Mesangial cell (primary cell): ENCODE measurements at places on chromosomes 6 and 20. TPM values are rescaled to one million over a fixed set of nuclear protein-coding genes. Genes with fewer than 3 reads are reported as not detected.

The VWA7 gene
- 0.81 and 9.8 TPM in 2 replicates for total RNA-seq

The PHACTR2 gene
- total RNA-seq = 14.2 and 19.6 TPM in 2 replicates

The ARG1 gene
- total RNA-seq = not detected in 2 replicates

The TRIM10 gene
- total RNA-seq = not detected in 2 replicates

The SLC22A7 gene
- not detected in 2 replicates for total RNA-seq

The BTNL2 gene
- total RNA-seq = not detected in 2 replicates

The ZKSCAN3 gene
- total RNA-seq = 2.1 and 3.2 TPM in 2 replicates

The LY6G5C gene
- 0.65 TPM in 1 of 2 replicates, not detected in the other for total RNA-seq

The KCNK16 gene
- not detected in 2 replicates for total RNA-seq

The CD93 gene
- not detected in 2 replicates for total RNA-seq

The CTCFL gene
- under 0.01 TPM in 1 of 2 replicates, not detected in the other for total RNA-seq

The RAE1 gene
- 25.6 and 41.4 TPM in 2 replicates for total RNA-seq

The LPA gene
- not detected in 2 replicates for total RNA-seq

The HLA-DQA2 gene
- not detected in 2 replicates for total RNA-seq

The RIMS4 gene
- total RNA-seq = not detected in 2 replicates

The TGM2 gene
- total RNA-seq = 160 and 444 TPM in 2 replicates

The ATP9A gene
- 15.3 and 47.7 TPM in 2 replicates for total RNA-seq

The MAS1 gene
- total RNA-seq = not detected in 2 replicates

The CCM2L gene
- not detected in 2 replicates for total RNA-seq

The SOX18 gene
- not detected in 2 replicates for total RNA-seq

The ATP5F1E gene
- 15.5 and 16.9 TPM in 2 replicates for total RNA-seq

The GGTLC1 gene
- not detected in 2 replicates for total RNA-seq

The MGME1 gene
- 7.6 and 9.1 TPM in 2 replicates for total RNA-seq

The PHACTR3 gene
- total RNA-seq = 0.13 TPM in 1 of 2 replicates, not detected in the other

The STX11 gene
- total RNA-seq = 1.6 TPM in 2 replicates

The TRIM15 gene
- not detected in 2 replicates for total RNA-seq

The EFCAB8 gene
- total RNA-seq = under 0.01 TPM in 1 of 2 replicates, not detected in the other

The MYL9 gene
- 170 and 199 TPM in 2 replicates for total RNA-seq

The SLC52A3 gene
- total RNA-seq = not detected in 2 replicates

The DYNLT2 gene
- total RNA-seq = 0.63 and 0.65 TPM in 2 replicates

The PTK7 gene
- 132 and 236 TPM in 2 replicates for total RNA-seq

The SYNGAP1 gene
- 2.3 and 8.4 TPM in 2 replicates for total RNA-seq

The ADGRG6 gene
- total RNA-seq = 66.2 and 71.1 TPM in 2 replicates
